ENCODE measurements at places on chromosomes 4 and X.
A peak's percentile ranks its signal among the peaks of the same experiment; 100 is the strongest.

DNA sequence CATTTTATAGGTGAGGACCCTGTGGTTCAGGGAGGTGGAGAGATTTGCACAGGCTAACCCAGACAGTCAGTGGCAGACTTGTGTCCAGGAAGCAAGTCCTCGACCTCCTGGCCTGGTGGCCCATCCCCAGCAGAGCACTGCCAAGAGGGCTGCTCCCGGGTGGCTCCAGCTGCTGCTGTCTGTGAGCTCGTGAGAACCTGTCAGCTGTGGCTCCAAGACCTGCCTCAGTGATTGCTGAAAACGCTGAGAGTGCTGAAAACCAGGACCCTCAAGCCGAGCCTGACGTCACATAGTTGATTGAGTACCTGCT lies 74.2 kb downstream of the RTL9 start:
- no peak for DNase-seq

- no peak for DNase-seq
These were observed 67.6 kb upstream of the FREM3 start for GRCh38 chr4:143768007-143768591.

DNA sequence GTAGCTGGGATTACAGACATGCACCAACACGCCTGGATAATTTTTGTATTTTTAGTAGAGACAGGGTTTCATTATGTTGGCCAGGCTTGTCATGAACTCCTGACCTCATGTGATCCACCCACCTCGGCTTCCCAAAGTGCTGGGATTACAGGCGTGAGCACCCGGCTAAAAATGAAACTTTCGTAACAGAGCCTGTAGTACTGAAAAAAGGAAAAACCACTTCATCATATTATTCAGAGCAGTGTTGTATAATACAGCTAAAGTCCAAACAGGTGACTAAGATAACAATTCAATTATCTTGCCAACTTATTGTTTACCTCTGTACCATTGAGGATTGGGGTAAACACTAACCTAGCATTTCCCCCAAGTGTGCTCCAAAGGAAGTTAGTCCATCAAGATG lies 43.9 kb upstream of the HPRT1 start:
- DNase-seq, result peak; percentile 29

GRCh38 chr4:96354036-96354712 lies 514.3 kb downstream of the PDHA2 start:
- no peak for DNase-seq

DNA sequence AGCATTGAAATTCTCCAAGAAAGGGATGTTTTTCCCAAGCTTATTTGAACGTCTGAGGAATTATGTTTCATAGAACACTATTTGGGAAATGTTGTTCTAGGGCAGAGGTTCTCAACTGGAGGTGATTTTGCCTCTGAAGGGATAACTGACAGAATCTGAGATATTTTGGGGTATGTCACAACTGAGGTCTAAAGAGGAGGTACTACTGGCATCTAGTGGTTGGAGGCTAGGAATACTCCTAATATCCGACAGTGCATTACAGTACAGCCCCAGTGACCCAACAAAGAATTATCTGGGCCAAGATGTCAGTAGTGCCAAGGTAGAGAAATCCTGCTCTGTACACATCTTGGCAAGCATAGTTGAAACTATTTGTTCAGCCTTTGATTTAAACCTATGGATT lies 6.4 kb downstream of the HSPA4L start:
- peak; percentile 26 for DNase-seq

DNA sequence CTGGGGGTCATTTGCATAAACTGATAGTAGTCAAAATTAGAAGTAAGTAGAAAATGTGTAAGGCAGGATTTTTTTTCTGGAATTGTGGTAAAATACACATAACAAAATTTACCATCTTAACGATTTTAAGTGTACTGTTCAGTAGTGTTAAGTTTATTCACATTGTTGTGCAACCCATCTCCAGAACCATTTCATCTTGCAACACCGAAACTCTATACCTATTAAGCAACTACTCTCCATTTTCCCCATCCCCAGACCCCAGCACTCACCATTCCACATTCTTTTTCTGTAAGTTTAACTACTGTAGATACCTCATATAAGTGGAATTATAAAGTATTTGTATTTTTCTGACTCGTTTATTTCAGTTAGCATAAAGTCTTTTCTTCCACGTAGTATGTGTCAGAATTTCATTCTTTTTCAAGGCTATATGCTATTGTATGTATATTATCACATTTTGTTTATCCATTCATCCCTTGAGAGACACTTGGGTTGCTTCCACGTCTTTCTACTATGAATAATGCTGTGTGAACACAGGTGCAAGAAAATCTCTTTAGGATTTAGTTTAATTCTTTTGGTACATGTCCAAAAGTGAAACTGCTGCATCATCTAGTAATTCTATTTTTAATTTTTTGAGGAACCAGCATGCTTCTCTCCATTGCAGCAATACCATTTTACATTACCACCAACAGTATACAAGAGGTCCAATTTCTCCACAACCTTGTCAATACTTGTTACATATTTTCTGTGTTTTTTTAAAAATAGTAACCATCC lies 39.1 kb upstream of the NSUN7 start:
- DNase-seq, result peak; percentile 50

Measured in bronchial epithelial cell (primary cell).